Activated T-helper 1 cell treated with anti-CD3 and anti-CD28 coated beads, Interleukin-2, amount 50 U/mL, for 16 hours (primary cell): ENCODE measurements at places on chromosomes 2 and 18.
A peak's percentile ranks its signal among the peaks of the same experiment; 100 is the strongest.

DNA sequence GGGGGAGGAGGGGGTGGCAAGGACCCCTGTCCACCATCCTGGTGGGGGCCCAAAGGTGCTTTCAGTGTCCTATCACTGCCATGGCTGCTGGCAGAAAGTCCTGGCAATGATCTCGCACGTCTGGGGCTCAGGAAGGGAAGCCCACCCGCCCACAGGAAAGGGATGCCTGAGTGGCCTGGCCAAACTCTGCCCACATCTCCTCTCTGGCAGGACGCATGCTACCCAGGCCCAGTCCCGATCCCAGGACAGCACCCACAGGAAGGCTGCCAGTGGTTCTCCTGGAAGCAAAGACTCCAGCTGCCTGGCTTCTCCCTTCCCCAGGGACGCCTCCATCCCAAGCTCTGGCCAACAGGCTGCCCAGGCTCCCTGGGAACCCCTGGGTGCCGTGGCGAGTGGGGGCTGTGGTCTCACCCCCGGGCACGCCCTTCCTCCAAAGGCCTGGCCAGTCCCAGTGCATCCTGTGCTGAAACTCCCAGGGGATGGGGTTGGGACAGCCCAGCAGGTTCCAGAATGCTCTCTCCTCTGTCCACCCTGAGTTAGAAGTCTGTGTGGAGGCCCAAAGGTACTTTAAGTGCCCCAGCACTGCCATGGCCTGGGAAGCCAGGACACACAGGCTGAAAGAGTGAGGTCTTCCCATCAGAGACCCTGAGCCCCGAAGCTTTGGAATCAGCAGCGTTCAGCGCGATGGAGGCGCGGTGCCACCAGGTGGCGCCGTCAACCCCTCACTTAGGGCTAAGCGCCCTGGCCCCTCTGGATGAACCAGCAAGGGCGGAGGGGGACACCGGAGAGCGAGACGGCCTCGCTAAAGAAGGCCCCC is 29.8 kb upstream of the TAF1B start:
- peak; percentile 45 for DNase-seq

DNA sequence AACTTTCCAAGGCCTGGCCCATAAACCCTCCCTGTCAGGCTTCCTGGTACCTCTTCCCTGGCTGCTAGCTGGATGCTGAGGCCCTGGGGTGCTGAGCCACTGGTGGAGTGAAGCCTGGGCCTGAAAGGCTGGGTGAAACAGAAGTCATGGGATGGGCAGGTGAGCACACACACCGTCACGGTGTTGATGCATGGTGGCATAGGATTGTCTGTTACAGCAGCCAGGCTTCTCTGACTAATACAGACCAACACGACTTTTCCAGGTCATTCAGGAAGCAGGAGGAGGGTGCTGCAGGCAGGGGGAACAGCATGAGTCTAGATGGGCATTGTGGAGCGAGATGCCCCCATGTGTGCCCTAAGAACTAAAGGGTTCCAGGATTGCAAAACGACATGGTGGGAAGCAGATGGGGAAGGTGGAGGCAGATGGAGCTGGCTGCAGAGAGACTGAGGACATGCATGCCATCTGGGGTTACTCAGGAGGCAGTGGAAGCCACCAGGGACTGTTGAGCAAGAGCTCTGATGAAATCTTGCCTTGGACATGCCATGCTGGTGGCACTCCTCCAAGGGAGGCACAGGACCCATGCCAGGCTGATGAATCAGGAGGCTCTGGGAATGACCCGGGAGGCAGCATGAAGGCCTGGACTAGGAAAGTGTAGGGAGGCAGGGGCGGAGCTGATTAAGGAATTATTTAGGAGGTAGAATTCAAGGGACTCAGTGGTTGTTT is 480.9 kb downstream of the TSN start:
- no peak for DNase-seq

- no peak for DNase-seq
Observed at GRCh38 chr18:59848002-59848401, 51.8 kb upstream of the PMAIP1 start.

DNA sequence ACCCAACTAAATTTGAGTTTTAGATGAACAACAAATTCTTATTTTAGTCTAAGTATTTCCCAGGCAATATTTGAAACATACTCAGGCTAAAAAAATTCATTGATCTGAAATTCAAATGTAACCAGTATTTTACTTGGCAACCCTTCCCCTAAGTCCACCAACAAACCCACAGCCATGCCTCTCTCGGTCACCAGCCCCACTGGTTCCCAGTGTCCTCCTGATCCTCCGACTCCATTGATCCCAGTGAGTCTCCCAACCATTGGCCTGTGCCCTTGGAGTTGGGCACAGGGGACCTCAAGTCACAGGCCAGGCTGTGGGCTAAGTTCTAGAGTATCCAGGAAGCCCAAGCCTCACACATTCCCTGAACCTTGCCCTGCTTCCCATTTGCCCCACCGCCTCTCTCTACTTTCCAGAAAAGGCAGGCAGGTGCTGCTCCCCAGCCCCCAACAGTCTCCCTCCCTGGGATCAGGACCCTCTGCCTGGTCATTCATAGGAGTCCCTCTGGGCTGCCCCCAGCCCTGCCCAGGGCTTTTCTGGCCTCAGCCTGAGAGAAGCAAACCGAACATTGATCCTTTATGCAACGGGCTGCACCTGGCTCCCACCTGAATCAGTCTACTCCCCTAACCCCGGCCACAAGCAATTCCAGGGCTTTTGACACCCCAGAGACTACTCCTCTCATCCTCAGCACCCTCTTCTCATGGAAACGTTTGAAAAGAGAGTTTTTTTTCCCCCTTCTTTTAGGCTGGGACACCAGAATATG is 81.3 kb downstream of the HS1BP3 start:
- no peak for DNase-seq

DNA sequence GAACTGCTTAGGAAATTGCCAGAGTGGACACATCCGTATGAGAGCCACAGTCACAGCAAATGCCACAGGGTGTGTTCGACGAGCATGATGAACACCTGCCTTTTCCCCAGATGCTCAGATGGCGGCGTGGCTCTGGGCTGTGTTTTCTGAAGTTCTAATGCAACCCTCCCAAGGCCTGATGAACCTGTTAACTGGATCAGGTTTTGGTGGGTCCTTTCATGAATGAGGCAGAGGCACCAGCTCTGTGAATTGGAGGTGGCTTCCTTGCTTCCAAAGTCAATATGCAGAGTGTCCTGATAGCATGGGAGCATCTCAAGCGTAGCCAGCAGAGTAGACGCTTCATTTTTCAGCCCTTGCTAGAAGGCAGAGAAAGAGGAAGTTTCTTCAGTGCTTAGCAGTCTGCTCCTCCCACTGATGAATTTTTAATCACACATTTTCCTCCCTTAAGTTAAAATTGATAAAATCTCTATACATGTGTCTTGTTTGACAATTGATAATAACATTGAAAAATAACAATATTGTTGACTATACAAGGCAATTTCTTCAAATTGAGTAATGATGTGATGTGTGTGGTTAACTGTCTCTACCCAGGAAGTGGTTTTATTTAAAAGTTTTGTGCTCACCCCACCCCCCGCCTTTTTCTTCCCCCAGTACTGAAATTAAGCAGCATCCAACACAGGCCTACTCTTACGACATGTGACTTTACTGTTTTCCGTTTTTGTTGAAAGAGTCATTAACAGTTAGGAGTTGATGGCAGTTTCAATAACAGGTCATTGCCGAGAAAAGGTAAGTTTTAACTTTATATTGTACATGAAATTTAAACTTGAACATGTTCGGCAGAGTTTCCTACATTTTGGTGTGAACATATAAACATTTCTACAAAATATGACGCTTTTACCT is at the start of gene ARHGAP15:
Gene ARHGAP15, plus strand, starts transcription at position 739 of the 900 bp plus-strand sequence.
- DNase-seq, result peak; percentile 45

DNA sequence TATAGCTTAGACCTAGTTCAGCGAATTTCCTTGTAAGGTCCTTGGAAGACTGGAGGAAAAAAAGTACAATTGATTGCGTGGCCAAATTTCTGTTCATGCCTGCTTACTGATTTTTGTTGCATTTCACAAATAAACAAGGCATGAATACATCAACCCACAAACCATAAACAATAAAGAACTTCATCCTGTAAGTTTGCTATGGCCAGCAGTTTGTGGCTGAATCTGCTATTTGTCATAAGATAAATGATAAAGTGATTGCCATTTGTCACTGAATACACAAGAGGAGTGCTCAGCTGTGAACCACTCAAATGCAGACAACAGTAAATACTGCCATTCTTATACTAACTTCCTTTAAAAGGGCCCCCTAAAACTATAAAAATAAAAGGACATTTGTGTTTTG is 259.5 kb downstream of the CCDC178 start:
- DNase-seq, result no peak

GRCh38 chr2:205700331-205701132 is 18.2 kb downstream of the NRP2 start:
- no peak for DNase-seq

DNA sequence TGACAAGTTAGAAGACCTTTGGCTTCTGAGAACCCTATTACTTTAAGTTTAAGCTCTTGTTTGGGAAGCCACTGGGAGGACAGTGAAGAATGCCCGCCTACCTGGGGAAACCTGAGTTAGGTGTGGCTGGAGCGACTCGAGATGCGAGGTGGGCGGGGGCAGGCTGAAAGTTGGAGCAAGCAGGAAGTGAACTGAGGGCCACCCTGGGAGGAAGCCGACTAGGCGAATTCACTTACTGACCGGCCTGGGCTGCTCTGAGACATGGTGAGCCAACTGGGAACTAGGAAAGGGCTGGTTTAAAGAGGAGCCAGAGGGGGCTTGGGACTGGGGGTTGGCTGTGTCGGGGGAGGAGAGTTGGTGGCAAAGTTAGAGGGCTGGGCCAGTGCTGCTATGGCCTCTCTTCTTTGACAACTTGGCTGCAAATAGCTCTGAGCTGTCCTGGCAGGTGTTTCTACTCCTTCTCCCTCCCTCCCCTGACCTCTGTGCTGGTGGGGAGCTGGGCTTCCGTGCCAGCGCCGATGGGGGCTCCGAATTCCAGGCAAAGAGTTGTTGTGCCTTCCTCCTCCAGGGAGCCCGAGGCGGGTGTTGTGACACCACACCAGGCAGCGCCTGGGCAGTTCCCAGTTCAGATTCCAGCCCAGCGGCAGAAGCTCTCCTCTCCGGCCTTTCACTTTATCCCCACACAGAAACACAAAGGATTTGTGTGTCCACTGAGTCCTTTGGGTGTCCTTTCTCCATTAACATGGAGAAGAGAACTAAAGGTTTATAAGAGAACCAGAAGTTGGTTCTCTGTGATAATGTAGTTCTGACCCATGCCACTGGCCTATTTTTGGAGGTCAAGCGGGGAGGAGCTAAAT is at the start of gene VAMP8:
Gene VAMP8, plus strand, starts transcription at position 201 of the 857 bp plus-strand sequence. Its CDS starts 61 bp downstream, at position 262.
- DNase-seq, result peak; percentile 53

DNA sequence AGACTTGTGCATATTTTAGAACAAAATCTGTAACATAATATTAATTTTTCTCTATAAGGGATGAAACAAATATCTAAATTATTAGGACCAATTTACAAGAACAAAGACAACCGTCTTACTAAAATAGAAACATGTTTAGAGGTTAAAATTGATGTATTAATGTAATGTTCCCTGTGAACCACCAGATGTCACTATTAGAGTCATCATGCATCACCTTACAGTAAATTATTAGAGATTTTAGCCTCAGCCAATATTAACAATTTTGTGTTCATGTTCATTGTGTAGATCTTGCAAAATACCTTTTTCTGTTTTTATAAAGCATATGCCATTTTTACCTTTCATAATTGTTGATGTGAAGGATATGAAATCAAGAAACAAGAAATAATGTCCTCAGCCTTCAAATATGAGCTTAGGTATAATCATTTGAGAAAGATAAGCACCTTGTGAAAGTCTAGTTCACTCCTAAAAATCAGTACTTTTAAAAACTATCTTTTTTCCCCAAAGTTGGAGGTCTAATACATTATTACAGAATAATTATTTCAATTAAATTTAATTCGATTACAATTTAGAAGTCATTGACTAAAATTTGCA is 344.3 kb upstream of the KCNH7 start:
- DNase-seq, result no peak

DNA sequence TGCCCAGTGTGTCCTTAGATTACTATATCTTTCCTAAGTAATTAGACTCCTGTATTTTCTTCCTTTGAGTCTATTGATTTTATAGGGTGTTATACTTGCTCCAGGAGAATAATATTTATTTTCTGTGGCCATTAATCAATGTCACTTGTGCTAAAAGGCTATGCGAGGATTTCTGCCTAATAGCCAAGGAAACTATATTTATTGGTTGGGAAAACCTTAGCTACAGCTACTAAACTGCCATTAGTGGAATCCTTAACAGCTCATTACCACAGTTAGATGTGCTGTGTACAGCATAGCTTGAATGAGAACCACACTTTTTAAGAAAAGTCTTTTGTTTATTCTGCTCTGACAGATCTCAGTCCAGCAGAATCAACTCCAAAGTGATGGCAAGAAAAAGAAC is 537.3 kb downstream of the ERBB4 start:
- DNase-seq, result no peak

- no peak for DNase-seq
Observed at GRCh38 chr18:28510210-28510609, 333.3 kb upstream of the CDH2 start.

DNA sequence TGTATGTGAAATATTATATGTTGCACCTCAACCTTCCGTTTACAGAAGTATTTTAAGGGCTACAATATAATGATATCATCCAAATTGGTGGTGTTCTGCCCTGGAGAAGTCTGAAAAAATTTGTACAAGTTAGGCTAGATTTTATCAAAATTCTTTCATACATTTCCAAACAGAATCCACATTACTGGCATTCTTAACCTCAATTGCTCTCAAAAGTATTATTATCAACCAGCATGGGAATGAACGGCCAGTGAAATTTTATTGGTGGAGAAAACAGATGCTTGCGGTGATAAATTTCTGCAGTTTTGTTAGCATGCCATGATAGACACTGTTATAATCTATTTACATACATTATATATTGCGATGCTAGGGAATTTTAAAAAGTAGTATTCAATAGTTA is 88.3 kb upstream of the TFPI start:
- DNase-seq, result no peak

- DNase-seq, result no peak
Observed at GRCh38 chr2:202171241-202171825, 67.1 kb downstream of the SUMO1 start.

DNA sequence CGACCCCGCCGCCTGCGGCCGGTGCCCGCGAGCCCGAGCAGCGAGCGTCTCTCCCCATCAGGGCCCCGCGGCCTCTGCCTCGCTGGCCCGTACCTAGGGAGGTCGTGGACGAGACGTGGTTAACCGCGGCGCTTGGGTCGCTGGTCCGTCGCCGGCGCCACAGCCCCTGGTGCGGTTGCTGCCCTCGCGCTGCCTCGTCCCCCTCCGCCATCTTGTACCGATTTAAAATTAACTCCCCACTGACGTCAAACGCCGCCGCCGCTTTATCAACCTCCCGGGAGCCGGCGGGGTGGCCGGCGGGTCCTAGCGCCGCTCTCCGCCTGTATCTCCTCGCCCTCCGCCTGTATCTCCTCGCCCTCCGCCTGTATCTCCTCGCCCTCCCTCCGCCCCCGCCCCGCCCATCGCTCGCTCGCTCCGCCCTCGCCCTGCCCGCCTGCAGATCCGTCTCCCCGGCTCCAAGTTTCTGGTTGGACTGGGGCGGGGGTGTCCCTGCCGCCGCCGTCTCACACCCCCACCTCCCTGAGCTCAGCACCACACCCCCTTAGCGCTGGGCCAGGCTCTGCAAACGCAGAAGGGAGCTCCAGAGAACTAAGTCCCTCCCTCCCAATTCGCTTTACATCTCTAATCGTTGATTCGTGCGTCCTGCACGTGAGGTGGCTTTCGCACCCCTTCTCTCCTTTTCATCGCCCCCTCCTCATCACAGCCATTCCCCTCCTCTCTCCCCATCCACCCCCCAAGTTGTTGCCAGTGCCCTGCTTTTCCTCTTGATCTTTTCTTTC is at the start of gene ATL2:
Gene ATL2, minus strand, starts transcription at position 224 of the 779 bp plus-strand sequence. Its CDS starts 13 bp downstream, at position 211.
- DNase-seq, result peak; percentile 87

GRCh38 chr18:251572-251971 is 16.3 kb downstream of the THOC1 start:
- DNase-seq, result no peak

- DNase-seq, result no peak
Observed at GRCh38 chr2:240433973-240434727, 1.3 kb upstream of the GPC1 start.

- DNase-seq, result no peak
Observed at GRCh38 chr2:138213624-138214023, 249.4 kb downstream of the HNMT start.
